ENCODE measurements at places on chromosomes 16 and 17. TPM values are rescaled to one million over a fixed set of nuclear protein-coding genes. Genes with fewer than 3 reads are reported as not detected.

- no peak for DNase-seq
These were observed 8.8 kb downstream of the MSLN start for GRCh38 chr16:769184-769784.

- DNase-seq, result no peak
These were observed 578 bp downstream of the MYCBPAP start for GRCh38 chr17:50508573-50509460.

DNA sequence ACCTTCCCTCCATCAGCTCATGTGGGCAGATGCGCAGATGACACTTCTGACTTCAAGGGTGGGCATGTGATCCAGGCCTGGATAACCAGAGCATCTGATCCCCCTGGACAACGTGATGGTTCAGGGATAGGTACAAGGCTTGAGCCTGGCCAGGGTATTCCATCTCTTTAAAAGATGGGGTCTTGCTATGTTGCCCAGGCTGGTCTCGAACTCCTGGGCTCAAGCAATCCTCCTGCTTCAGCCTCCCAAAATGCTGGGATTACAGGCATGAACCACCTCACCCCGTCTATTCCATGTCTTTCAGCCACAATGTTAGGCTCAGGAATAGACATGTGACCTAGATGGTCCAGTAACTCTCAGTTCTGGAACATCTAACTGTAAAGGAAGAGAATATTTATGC lies 20.8 kb downstream of the CRYM start:
- no peak for DNase-seq

The SRCIN1 gene
- 0.74 TPM for total RNA-seq

DNA sequence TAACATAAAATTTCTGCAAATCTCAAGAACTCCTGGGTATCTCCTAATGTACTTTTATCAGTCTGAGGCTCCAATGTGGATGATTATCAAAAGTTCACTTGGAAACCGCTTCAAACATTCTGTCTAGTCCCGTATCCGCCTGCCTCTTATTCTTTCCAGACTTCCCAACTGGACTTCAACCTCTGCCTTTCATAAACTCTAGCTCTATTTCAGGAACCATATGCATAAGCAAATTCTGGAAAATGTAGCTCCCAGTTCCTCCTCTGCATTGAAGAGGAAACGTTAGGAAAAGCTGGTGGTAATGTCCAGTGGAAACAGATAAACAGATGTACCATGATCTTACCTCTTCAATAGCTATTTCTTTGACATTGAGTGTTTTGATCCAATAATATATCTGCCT lies 285.0 kb downstream of the KCNJ2 start:
- DNase-seq, result no peak

DNA sequence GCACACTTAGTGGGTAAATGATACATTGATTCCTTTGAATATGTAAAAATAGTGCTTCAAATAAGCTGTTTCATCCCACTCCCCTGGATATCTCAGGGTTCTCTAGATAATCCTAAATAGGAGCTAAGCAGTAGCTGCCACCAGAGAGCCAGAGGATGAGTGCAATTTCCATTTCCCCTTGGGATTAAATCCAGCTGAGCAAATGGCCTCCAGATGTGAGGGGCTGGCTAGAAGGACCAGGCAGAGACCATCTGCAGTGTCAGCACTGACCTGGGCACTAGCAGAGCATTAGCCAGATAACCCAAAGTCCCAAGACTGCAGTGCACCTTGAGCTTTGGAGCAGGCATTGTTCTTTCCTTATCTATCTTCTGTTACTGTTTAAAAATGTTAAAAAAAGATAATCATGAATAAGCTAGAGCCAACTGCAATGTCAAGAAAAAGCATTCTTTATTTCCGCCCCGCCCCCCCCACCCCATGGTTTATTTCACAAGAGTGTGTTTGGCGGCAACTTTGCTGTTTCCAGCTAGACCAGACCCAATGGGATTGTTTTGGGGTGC lies 19.5 kb downstream of the GPR179 start:
- DNase-seq, result no peak

GRCh38 chr17:50440172-50440837 lies 14.3 kb downstream of the ACSF2 start:
- DNase-seq, result no peak

- DNase-seq, result peak; percentile 49
These were observed 142.2 kb downstream of the RAB11FIP4 start for GRCh38 chr17:31533546-31534155.

DNA sequence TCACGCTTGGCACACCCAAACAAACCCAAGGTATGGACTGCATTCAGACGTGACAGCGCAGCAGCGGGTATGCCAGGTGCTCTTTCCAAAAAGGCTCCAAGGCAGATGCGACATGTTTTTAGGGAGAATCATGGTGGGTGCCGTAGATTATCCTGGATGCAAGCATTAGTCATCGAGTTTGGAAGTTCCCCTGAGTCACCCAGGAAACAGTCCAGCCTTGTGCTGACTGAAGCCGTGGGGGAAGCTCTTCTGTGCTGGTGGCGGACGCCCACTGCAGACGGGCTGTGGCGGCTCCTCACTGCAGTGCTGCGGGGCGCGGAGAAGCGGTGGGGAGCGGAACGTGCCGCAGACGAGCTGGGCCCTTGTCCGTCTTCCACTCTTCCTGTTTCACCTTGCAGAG lies 13.9 kb downstream of the JPT2 start:
- no peak for DNase-seq

GRCh38 chr16:19027416-19027815 lies 40.0 kb upstream of the COQ7 start:
- no peak for DNase-seq

DNA sequence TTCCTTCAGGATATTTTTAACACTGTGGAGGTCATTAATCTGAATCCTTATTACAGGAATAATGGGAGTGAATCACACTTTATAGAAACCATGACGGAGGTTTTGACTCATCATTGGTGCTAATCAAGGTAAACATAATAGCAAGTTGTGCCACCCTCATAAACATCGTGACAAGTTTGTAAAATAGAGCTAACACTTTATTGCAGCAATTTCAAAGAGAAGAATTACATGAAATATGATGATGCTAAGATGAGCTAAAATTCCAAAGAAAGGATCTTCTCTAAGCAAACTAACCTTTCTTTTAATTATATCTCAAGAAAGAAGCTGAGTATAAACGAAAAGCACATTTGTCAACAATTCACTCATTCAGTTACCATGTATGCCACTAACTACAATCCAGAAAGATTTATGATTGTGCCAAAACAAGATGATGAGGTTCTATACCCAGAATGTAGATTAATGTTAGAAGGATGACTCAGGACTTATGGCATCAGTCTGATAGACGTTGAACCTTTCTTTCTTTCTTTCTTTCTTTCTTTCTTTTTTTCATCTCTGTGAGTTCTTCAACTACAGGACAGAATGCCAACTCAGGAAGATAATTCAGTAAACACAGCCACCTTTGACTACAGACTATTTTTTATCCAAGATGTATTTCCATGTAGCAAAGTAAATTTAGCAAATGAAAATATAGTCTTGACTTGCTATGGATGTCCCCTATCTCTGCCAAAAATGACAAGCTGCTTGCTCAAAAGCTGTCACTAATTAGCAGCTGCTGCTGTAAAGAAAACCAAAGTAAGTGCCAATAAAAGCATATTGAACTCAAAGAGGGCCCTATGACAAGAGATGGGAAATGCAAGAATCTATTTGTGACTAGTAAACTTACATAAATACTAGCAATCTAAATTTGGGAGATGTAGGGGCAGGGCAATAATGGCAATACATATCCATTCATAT lies 23.3 kb downstream of the STAT5B start:
- no peak for DNase-seq

GRCh38 chr17:47704116-47704515 lies 10.2 kb downstream of the TBKBP1 start:
- peak; percentile 52 for DNase-seq

GRCh38 chr17:78284146-78284545 lies 52.7 kb downstream of the TMEM235 start:
- DNase-seq, result no peak

The OR1A1 gene
- not detected for total RNA-seq

The SDK2 gene
- 3.3 TPM for total RNA-seq

DNA sequence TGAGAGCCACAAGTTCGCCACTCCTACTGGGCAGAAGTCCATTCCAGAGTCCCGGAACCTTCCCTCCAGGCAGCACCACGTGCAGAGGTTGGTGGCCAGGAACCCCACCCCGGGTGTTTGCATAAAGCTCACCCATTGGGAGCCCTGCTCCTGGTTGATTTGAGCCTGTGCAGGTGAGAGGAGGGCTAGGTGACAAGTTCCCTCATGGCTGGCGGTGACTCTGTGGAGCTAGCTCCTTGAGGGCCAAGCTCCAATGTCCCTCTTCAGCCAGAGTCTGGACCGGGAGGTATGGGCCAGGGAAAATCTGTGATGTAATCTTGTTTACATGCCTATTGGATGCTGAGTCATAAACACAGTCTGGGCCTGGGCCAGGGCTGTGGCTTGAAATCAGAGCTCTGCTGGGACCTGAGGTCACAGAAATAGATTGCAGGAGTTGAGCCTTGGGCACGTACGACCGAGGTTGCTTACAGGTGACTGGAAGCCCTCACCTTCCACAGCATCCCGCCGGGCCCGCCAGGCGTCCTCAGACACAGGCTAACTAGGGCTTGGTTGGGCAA lies 118.9 kb downstream of the AATF start:
- no peak for DNase-seq

- no peak for DNase-seq
These were observed 7.5 kb downstream of the FLOT2 start for GRCh38 chr17:28889996-28890395.

GRCh38 chr17:681738-682529 lies 32.7 kb downstream of the VPS53 start:
- DNase-seq, result peak; percentile 4

The CDIPT gene
- 35.4 TPM for total RNA-seq

GRCh38 chr17:2053380-2054261 lies 1.3 kb upstream of the HIC1 start:
- peak; percentile 93 for DNase-seq

GRCh38 chr17:1769822-1770477 lies 8.1 kb downstream of the SERPINF1 start:
- peak; percentile 57 for DNase-seq

- DNase-seq, result peak; percentile 11
These were observed 57.0 kb upstream of the KIFC3 start for GRCh38 chr16:57859331-57859730.

The SLC12A3 gene
- total RNA-seq, result not detected

GRCh38 chr16:2842340-2843000 lies 12.4 kb downstream of the ZG16B start:
- peak; percentile 89 for DNase-seq

The TMIGD1 gene
- total RNA-seq, result not detected

DNA sequence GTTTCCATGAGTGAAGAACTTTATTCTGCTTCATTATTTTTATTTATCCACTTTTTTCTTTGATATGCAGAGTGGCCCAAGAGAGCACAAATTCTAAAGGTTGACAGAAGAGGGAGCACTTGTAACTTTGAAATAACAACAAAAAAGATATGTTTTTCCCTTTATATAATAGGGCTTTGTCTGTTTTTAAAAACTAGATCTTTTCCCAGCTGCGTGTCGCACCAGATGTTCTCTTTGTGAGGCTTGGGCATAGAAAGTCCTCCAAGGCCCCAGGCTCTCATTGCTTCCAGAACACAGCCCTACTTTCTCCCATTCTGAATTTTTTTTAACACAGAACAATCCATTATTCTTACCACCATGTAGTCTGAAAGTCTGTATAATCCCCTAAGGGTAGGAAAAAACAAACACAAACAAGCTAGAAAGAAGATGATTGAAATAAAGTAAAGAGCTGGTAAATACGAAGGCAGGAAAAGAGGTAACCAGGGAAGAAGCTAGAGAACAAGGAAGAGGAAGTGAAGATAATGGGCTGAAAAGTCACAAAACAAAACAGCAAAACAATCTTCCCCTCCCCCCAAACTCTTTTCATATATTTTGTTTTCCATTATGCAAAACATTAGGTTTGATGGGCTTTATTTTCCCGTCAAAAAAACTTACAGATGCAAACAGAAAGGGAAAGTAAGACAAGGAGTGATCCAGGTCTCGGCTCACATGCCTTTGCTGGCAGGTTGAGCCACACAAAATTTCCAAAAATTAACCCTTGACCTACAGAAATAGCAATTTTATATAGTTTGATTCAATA lies 160.4 kb downstream of the ABCA8 start:
- DNase-seq, result no peak

DNA sequence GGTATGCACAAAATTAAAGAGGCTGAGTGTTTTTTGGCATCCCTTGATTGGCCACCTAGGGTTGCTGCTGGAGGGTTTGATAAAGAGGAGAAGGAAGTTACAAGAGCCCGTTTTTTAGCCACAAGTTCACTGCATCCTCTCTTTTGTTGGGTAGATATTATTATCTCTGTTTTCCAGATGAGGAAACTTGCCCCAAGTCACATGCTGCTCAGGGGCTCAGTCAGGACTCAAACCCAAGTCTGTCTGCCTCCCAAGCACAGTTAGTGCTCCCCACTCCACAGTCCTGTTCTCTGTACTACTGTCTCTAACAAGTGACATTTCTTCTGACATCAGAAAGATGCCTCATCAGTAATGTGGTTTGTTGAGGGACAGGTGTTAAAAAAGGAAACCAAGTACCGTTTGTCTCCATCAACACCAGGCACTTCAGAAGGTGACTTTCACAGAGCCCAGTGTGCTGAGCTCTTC lies 1.4 kb downstream of the NT5M start:
- peak; percentile 55 for DNase-seq

All from activated CD8-positive, alpha-beta T cell treated with anti-CD3 and anti-CD28 coated beads for 36 hours (primary cell).